NCI-H345 (cell line): ENCODE measurements at places on chromosomes 5 and 9.

DNA sequence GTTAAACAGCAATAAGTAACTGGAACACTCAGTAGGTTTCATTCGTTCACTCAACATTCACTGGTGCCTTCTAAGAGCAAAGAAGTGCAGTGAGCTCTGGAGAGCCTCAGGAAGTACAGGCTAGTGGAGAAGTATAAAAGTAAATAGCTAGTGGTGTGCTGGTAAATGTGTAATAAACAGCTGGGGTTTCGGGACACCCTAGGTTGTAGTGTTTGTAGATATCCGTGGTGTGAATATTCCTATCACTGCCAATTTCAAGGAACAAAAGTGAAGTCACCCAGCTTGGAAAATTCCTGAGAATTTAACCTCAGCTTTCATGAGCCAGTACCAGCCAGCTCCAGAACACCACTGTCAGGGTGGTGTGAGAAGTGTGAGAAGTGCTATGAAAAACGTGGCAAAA is 75.9 kb downstream of the GABBR2 start:
- no peak for DNase-seq

DNA sequence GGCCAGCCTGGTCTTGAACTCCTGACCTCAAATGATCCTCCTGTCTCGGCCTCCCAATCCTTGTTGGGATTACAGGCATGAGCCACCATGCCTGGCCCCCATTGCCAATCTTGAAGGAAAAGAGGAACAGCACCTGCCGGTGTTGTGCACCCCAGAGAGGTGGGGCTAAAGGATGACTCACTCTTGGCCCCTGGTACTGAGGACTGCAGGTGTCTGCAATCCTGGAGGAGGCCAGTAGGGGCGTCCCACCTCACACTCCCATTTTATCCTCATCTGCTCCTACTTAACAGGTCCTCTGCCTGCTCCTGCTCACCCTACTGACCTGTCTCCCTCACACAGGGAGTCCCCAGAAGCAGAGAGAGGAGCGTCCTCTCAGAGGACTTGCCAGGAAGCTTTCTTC is 390.4 kb downstream of the ARHGEF28 start:
- no peak for DNase-seq

- no peak for DNase-seq
Measured at GRCh38 chr9:4833781-4834560, 41.2 kb downstream of the RCL1 start.

DNA sequence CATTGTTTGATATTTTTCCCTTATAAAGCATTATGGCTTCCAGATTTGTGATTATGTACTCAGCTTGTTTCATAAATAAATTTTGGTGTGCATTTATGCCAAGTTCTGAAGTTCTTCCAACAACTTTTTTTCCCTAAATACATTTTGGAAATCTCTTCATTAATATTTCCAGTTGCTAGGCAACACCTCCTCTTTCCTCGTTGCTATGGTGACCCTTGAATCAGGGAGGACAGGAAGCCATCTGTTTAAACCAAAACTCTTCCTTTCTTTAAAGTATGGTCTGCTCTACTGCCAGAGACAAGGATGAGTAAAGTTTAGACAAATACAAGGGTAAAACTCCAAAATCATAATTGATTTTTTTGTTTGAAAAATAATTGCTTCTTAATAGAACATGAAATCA is 779.3 kb downstream of the CDH9 start:
- DNase-seq, result no peak

DNA sequence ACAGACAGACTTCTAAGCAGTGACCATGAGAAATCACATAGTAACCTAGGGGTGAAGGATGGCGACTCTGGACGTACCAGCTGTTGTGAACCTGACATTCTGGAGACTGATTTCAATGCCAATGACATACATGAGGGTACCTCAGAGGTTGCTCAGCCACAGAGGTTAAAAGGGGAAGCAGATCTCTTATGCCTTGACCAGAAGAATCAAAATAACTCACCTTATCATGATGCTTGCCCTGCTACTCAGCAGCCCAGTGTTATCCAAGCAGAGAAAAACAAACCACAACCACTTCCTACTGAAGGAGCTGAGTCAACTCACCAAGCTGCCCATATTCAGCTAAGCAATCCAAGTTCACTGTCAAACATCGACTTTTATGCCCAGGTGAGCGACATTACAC is 38.0 kb upstream of the CCDC152 start:
- no peak for DNase-seq

GRCh38 chr5:128083811-128084227 is 253 bp downstream of the SLC12A2 start:
- no peak for DNase-seq

DNA sequence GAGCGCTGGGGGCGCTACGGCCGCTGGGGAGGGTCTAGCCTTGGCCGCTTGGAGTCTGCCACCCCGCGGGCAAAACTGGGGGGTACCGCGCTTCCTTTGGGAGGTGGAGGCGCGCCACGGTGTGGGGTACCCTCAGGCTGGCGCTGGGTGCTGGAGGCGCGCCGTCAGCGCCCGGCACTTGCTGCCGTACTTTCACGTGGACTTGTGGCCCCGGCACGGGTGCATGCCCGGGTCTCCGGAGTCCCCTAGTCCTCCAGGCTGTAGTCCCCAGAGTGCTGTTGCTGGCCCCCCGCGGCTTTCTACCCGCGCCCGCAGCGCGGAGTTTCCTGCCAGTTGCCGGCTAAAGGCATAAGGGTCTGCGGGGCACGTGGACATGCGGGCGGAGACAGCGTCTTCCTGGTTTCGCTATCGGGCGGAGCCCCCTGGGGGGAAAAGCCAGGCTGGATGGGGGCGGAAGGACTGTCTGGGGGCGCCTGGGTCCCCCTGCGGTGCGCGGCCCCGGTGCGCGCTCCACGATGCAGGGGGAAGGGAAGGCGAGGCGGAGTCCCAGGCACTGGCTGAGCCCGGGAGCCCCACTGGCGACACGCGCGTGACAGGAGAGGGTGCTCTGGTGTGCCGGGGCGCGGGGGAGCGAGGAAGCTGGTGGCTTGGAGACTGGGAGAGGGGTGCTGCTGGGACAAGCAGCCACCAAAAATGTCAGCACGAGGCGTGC is 666 bp downstream of the PPARGC1B start:
- peak; percentile 50 for DNase-seq

DNA sequence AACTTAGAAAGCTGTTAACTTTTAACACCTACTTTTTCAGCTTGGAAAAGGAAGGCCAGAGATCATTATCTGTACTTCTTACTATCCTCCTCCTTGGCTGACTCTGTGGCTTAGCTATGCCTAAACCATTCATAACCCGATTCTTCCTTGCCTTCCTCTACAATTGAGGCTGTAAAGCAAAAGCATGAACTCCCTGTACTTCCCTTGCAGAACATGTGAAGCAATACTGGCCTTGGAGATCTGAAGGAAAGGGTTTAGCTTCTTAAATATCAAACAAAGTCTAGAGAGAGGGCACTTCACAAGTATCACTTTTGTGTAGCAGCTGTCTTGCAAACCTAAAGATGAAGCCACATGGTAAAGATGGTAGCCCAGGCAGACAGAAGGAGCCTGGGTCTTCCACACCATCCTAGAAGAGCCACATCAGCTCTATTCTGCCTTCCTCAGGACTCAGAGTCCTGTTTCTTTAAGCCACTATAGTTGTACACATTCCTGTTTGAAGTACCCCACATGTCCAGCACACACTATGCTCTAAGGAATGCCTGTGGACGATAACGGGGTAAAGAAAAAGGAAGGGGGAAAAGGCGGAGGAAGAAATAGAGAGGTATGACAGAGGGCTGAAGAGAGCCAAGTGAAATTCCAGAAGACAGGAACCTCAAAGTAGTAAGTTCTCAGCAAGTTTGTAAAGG is 169.2 kb downstream of the SLIT3 start:
- no peak for DNase-seq

GRCh38 chr9:108761655-108762347 is 94.0 kb downstream of the ACTL7B start:
- peak; percentile 62 for DNase-seq

DNA sequence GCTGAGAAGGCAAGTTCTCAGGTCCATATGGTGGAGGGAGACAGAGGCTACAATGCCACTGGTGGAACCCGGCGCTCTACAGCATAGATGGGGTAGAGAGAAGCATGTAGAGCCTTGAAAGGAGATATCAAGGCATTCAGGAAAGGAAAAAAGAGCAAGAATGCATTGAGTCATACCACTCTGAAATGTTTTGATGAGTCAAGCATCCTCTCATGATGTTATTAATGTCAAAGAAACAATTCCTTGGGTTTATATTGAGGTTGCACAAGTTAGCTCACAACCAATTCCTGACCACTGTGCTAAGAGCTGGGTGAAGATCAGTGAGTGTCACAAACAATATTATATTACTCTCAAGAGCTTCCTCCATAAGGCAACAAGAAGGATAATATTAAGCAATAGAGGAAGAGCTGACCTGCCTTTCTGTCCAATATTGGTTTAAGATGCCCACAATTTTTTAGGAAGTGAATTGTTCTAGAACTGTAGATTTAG is 178.0 kb downstream of the RFK start:
- no peak for DNase-seq

- peak; percentile 27 for DNase-seq
Measured at GRCh38 chr9:111661802-111662521, 557 bp downstream of the GNG10 start.

DNA sequence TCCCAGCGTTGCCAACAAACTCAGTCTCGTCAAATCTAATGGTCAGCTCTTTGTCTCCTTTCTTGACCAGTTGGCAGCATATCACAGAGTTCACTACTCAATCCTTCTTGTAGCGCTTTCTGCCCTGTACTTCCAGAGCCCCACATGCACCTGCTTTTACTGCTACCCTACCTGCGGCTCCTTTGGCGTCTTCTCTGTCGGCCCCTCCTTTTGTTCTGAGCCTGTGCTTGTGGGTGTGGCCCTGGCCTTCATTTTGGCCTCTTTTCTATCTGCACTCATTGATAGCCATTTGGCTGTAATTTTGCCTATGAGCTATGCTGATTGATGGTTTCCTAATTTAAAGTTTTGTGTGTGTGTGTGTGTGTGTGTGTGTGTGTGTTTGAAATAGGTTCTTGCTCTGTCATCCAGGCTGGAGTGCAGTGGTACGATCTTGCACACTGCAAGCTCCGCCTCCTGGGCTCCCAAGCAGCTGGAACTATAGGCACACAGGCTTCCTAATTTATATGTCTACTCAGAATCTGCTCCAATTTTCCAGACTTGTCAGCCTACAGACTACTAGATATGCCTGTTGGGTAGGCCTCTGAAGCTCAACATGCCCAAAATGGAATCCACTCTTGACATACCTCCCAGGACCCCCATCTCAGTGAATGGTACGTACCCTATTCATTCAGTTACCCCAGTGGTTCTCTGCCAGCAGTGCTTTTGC is 32.3 kb downstream of the ARPC5L start:
- no peak for DNase-seq

DNA sequence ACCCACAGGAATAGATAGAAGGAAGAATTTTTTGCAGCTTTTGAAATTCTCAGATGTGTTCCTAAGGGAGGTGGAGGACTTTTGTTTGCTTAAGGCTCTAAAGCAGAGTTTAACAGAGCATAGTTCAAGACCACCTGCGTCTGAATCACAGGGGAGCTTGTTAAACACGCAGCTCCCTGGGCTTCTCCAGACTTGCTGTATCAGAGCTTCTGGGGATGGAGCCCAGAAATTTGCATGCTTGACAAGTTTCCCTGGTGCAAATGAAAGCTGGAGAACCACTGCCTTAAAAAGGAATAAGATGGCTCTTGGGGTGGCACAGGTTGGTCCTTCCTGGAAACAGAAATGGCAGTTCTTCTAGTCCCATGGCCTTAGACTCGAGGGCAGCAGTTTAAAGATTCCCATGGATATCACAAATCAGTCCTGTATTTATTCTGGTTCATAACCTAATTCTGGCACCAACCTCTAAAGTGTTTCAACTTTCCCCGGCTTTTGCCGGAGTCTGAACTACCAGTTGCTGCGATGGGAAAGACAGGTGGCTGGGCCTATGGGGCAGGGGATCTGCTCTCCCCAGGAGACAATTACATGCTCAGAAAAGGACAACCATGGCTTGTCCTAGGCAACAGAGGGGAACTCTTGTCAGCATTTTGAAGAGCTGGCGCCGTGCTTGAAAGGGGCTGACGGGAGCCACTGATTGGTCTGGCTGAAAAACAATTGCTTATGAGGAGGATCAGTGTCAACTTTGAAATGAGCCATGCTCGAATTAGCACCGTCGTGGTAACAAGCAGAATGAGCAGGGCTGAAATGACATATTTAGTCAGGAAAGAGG is 599.6 kb downstream of the CCDC171 start:
- peak; percentile 79 for DNase-seq

DNA sequence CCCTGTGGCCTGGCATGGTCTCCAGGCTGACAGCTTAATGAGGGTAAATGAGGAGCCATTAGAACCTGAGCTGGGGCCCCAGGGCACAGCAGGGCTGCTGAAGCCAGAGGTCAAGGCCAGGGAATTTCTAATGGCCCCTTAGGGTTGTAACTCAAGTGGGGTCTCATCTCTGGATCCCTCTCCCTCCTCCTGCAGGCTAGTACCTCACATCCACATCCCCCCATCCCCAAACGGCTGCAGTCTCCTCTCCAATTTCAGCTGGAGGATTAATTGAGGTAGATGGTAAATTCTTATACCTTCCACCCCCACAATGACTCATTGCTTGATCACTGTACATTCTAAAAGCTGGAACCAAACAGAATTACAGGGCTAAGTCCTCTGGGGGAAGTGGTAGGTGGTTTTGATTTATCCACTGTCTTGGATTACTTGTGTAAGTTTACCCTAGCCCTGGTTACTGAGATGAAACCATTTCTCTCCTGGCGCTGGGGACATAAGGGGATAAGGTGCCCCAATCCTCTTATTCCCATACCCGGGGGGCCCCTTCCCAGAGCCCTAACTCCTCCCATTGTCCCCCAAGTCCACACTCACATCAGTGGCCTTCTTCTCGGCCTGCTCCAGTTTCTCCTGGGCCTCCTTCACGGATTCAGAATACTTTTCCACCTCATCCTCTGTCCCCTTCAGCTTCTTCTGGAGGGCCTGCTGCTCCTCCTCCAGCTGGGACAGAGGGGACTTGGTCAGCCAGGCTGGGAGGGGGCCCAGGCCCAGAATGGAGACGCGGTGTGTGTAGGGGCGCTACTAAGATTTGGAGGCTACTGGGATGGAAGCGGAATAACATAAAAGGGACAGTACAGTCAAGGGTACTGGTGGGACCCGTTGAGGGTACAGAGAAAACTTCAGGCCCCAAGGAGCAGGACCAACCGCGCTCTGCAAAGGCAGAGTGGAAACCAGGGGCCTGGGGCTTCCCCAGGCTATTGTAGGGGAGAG is 875 bp downstream of the TPM2 start:
- no peak for DNase-seq

- DNase-seq, result no peak
Measured at GRCh38 chr5:134005417-134006061, 764 bp upstream of the VDAC1 start.

DNA sequence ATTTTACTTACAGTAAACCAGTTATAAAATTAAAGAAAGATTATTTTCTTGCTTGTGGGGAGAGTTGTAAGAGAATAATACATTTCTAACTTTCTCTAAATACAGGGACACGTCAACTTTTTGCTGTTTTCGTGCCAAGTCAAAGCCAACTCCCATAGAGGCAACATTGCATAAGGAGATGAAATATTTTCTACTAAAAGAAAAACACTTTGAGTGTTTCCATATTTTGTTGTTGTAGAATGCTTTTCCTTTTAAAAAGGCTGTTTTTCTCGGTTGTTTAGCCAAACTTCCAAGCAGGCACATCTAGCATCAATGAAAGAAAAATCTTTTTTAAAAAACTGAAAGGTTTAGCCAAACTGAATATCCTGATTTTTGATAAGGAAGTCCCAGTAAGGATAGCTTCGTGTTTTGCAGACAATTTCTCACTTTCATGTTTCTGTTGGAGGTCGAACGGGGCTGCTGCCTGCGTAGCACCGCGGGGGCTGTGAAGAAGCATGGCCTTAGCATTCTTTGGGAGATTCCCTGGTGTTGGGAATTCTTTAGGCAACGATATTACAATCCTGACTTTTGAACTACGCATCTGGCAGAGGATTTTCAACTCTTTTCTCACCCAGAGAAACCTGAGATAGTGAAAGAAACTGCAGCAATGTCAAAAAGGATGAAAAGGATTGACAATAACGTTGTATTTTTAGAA is 108.1 kb upstream of the FBXL7 start:
- DNase-seq, result no peak
